ENCODE measurements at places on chromosomes 7 and 10. TPM values are rescaled to one million over a fixed set of nuclear protein-coding genes. Genes with fewer than 3 reads are reported as not detected.

The MOGAT3 gene
- total RNA-seq, result not detected

The ELFN1 gene
- not detected for total RNA-seq

The DHX32 gene
- total RNA-seq, result 45.6 TPM

The GTPBP10 gene
- 51.1 TPM for total RNA-seq

The ASB15 gene
- not detected for total RNA-seq

The MMD2 gene
- not detected for total RNA-seq
